ENCODE measurements at places on chromosomes 2 and 18.

- no peak for DNase-seq
- H3K27ac ChIP-seq: no peak overlapping the region
- H3K4me1 ChIP-seq: no peaks in the 10 kb centered on the region
- H3K4me3 ChIP-seq: no peak overlapping the region
- no peaks in the 10 kb centered on the region for H3K27me3 ChIP-seq
- no peaks in the 10 kb centered on the region for H3K36me3 ChIP-seq
Measured at GRCh38 chr2:137764646-137765045, 199.6 kb upstream of the HNMT start.

DNA sequence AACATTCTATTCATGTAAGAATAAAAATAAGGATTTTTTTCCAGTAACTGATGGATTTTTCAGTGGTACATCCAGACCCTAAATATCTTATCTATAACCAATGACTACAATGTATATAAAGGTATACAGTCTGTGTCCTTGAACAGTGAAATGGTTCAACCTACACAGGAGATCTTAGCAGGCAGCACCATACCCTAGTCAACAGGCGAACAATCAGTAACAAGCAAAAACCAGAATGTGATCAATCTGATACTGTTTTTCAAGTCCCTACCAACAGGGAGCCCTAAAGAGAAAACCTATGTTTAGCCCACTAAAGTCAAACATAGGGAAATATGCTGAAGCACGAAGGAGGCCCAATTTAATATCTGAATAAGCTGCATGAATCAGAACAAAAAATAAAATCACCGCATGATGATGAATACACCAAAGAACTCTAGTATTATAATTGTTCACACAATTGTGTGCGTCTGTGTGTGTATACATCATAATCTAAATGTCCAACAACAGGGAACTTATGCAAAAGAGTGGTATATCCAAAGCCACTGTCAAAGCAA is 26.0 kb downstream of the PTPN2 start:
- no peak overlapping the region for H3K27ac ChIP-seq
- H3K4me3 ChIP-seq: no peak overlapping the region
- DNase-seq: no peak
- H3K27me3 ChIP-seq: no peaks in the 10 kb centered on the region

DNA sequence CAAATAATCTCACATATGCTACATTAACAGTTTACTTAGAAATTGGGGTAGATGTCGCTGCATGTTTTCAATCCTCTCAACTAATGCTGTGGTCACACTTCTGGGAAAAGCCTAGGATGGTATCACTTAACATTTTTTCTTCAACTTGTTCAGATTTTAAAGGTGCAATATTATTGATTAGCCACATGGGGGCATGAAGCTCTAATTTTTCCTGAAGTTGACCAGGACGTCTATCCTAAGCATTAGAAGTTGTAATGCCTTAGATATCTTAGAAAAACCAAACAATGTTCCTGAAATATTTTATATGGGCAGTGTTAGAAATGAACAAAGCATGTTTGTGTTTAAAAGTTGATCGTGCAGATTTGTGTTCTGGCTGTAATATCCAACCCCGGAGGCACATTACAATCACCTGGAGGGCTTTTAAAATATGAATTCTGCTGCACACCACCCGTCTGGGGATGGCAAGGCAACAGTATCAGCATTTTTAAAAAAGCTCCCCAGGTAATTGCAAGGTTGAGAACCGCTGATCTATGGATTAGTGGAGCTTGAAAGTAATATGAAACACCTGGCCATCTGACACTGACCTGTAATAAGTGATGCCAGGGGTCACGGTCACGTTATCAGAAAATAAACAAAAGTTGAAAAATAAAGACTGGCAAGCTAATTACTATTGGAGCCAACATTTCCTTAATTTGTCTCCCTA is 100.5 kb upstream of the LMAN1 start:
- DNase-seq: no peak
- H3K27ac ChIP-seq: no peak overlapping the region
- H3K4me1 ChIP-seq: peaks cover 19% of the 10 kb centered on the region

DNA sequence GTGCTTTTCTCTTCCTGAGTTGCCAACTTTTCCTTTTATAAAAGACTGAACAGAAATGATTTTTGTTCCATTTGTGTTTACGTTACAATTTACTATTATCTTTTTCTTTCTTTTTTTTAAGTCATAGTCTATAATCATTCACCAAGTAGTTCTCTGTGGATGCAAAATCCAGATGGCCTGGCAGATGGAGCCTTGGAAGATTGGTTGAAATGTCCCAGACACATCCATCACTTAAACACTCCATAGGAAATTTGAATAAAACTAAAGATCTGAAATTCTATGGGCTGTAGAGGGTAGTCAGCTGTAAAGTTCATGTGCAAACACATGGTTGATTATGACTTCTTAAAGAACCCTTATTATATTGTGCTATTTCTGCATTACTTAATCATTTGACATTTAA is 164.8 kb upstream of the DOCK10 start:
- no peaks in the 10 kb centered on the region for H3K4me1 ChIP-seq
- DNase-seq: no peak
- H3K27ac ChIP-seq: no peak overlapping the region
- no peaks in the 10 kb centered on the region for H3K27me3 ChIP-seq
- no peak overlapping the region for H3K4me3 ChIP-seq

GRCh38 chr18:24538414-24539264 is 78.2 kb downstream of the HRH4 start:
- H3K4me1 ChIP-seq: no peaks in the 10 kb centered on the region
- DNase-seq: no peak
- no peak overlapping the region for H3K27ac ChIP-seq
- peaks cover 52% of the 10 kb centered on the region for H3K27me3 ChIP-seq

GRCh38 chr18:805008-805754 is 6.9 kb downstream of the YES1 start:
- peaks cover 55% of the 10 kb centered on the region for H3K4me1 ChIP-seq
